ENCODE measurements at places on chromosomes 5 and 9. TPM values are rescaled to one million over a fixed set of nuclear protein-coding genes. Genes with fewer than 3 reads are reported as not detected.

DNA sequence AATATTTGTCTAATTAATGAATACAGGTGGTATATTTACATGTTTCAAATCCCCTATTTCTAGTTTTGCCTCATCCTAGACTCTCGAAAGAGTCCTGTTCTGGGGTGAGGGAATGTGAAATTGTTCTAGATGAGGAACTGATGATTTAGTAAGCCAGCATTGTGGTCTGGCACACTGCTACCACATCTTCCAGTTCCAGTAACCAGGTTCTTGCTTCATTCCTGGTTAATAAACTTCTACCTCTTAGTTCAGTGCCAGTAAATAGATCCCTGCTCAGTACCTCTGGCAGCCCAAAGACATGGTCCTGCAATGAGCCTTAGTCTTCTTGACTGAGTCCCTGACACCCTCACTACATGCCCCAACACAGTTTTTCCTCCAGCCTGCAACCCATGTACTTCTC lies 207.7 kb downstream of the SREK1 start:
- H3K27me3 ChIP-seq = no peaks in the 10 kb centered on the region
- H3K4me1 ChIP-seq = peaks cover 18% of the 10 kb centered on the region

DNA sequence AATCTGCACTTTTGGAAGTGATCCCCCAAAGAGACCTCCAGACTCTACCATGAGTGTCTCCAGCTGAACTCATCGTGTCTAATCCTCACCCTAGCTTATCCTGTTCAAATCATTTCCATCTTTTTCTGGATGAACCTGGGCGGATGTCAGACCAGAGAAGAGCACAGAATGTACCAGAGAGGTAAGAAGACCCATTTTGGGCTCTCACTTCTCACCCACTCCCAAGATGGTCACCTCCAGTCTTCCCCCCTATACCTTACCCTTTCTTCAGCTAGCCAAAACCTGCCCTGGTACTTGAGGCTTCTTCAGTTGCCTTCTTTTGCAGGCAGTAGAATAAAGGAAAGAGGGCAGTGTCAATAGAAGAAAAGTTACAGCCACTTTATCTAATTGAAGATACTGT lies 27.9 kb upstream of the ANXA2R start:
- H3K27ac ChIP-seq = peak overlapping the region; percentile 99
- no peaks in the 10 kb centered on the region for H3K27me3 ChIP-seq

- H3K36me3 ChIP-seq = no peaks in the 10 kb centered on the region
- no peak for DNase-seq
- no peak overlapping the region for H3K4me3 ChIP-seq
- no peak overlapping the region for H3K27ac ChIP-seq
Observed at GRCh38 chr5:145811834-145812625, 23.1 kb downstream of the PRELID2 start.

GRCh38 chr9:131329241-131329641 lies 39.7 kb downstream of the PLPP7 start:
- no peaks in the 10 kb centered on the region for H3K27me3 ChIP-seq
- DNase-seq = no peak
- H3K4me1 ChIP-seq = no peaks in the 10 kb centered on the region
- no peaks in the 10 kb centered on the region for H3K36me3 ChIP-seq
- no peak overlapping the region for H3K4me3 ChIP-seq

GRCh38 chr5:40832345-40832744 lies 2.7 kb downstream of the RPL37 start:
- peaks cover 30% of the 10 kb centered on the region for H3K4me1 ChIP-seq
- H3K36me3 ChIP-seq = peaks cover 68% of the 10 kb centered on the region
- no peak overlapping the region for H3K4me3 ChIP-seq
- H3K27me3 ChIP-seq = no peaks in the 10 kb centered on the region
- DNase-seq = no peak
- H3K27ac ChIP-seq = no peak overlapping the region

DNA sequence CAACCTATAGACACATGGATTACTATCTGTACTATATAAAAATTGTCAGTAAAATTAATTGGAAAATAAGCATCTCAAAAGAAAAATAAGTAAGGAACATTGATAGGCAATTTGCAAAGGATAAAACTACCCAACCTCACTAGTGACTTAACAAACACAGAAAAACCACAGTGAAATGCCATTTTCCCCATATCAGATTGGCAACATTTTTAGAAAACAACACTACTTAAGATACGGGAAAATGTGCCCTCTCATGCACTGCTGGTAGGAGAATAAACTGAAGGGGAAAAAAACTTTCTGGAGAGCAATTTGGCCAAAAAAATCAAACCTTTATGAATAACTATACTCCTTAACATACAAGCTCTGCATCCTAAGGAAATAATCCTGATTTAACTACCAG lies 254.0 kb downstream of the DEPDC1B start:
- H3K27ac ChIP-seq = no peak overlapping the region
- H3K27me3 ChIP-seq = no peaks in the 10 kb centered on the region
- H3K36me3 ChIP-seq = no peaks in the 10 kb centered on the region
- no peak for DNase-seq

GRCh38 chr5:169954786-169955185 lies 25.5 kb downstream of the INSYN2B start:
- H3K36me3 ChIP-seq = peaks cover 65% of the 10 kb centered on the region
- DNase-seq = no peak
- H3K4me3 ChIP-seq = no peak overlapping the region
- H3K4me1 ChIP-seq = peaks cover 6% of the 10 kb centered on the region

DNA sequence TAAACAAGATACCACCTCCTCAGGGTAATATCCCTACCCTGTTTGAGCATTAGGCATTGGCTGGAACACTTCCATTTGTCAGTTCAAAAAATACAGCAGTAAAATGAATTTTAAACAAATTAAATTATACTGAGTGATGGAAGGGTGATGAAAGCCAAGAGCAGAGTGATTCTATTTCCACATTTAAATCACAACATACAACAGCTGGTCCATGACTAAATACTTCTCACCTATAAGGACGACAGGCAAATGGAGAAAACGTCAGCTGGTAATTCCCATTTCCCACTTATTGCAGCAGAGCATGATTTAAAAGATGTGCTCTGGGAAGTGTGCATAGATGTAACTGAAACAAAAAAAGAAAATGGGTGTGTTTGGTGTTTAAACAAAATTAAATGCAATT lies 543.6 kb upstream of the DAB2 start:
- H3K27me3 ChIP-seq = no peaks in the 10 kb centered on the region
- no peak for DNase-seq
- no peak overlapping the region for H3K4me3 ChIP-seq
- no peaks in the 10 kb centered on the region for H3K4me1 ChIP-seq
- H3K27ac ChIP-seq = no peak overlapping the region

SLC6A7 gene
- polyA plus RNA-seq = not detected

DNA sequence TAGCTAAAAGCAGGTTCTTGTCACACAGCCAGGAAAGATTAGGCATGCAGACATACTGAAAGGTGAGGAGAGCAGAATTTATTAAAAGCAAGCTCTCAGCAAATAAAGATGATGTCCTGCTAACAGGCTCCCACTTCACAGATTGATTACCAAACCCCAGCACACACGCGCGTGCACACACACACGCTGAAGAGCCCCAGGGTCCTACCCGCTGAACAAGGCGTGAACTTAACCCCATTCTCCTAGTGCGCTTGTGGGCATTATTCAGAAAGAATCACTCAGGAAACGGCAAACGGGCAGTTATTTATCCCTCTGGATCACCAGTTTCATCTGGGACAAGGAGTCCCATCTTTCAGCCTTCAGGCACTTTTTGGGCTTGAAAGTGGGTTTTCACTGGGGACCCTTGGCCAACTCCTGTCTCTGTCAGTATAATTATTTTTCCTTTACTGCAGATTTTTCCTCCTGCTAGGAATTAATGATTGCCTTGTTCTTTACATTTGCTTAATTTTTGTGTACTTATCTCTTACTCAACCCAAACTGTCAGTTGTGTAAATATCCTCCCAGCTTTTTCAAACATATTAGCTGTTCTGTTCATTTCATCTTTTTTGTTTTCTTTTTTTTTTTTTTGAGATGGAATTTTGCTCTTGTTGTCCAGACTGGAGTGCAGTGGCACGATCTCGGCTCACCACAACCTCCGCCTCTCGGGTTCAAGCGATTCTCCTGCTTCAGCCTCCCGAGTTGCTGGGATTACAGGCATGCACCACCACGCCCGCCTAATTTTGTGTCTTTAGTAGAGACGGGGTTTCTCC lies 92.6 kb downstream of the RIC1 start:
- H3K4me1 ChIP-seq = no peaks in the 10 kb centered on the region
- no peak overlapping the region for H3K4me3 ChIP-seq
- H3K27ac ChIP-seq = no peak overlapping the region
- DNase-seq = no peak
- peaks cover 57% of the 10 kb centered on the region for H3K36me3 ChIP-seq

- H3K4me1 ChIP-seq = peaks cover under 1% of the 10 kb centered on the region
- H3K27me3 ChIP-seq = peaks cover 26% of the 10 kb centered on the region
- H3K27ac ChIP-seq = no peak overlapping the region
- no peak for DNase-seq
Observed at GRCh38 chr5:147504011-147504410, 5.9 kb downstream of the DPYSL3 start.

- no peak for DNase-seq
- peaks cover 3% of the 10 kb centered on the region for H3K4me1 ChIP-seq
- H3K36me3 ChIP-seq = no peaks in the 10 kb centered on the region
- H3K4me3 ChIP-seq = no peak overlapping the region
- H3K27ac ChIP-seq = no peak overlapping the region
Observed at GRCh38 chr5:169347786-169348185, 46.8 kb upstream of the SLIT3 start.

DNA sequence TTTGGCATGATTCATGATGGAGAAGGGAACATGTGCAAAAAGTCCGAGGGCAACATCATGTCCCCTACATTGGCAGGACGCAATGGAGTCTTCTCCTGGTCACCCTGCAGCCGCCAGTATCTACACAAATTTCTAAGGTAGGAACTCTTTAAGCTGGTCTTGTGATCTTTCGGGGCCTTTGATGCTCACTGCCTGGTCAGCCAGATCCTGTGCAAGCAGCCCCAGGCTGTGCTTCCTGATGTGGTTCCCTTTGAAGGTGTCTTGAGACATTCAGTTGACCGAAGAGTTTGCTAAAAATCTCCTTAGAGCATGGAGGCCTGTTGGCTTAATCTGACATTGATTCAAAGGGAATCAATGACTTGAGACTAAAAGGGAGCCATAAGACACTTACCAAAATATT lies 60.0 kb downstream of the ADAMTS16 start:
- no peaks in the 10 kb centered on the region for H3K27me3 ChIP-seq
- H3K4me3 ChIP-seq = no peak overlapping the region
- H3K4me1 ChIP-seq = no peaks in the 10 kb centered on the region
- DNase-seq = no peak
- no peak overlapping the region for H3K27ac ChIP-seq

- no peaks in the 10 kb centered on the region for H3K4me1 ChIP-seq
- no peak overlapping the region for H3K27ac ChIP-seq
- H3K27me3 ChIP-seq = no peaks in the 10 kb centered on the region
- DNase-seq = no peak
- no peaks in the 10 kb centered on the region for H3K36me3 ChIP-seq
- no peak overlapping the region for H3K4me3 ChIP-seq
Observed at GRCh38 chr5:148685520-148686134, 31.3 kb upstream of the HTR4 start.
